NCI-H748 treated with DMSO at 0.1 percent for 48 hours (cell line): ENCODE measurements at places on chromosomes 5 and 9.

DNA sequence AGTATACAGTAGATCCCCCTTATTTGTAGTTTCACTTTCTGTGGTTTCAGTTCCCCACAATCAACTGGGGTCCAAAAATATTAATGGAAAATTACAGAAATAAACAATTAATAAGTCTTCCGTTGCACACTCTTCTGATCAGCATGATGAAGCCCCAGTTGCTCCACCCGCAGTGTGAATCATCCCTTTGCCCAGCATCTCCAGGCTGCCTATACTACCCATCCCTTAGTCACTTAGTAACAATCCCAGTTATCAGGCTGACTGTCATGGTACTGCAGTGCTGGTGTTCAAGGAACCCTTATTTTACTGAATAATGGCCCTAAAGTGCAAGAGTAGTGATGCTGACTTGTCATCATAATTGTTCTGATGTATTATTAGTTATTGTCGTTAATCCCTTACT lies 28.9 kb downstream of the SHC3 start:
- DNase-seq: no peak

GRCh38 chr9:97572892-97573365 lies 60.2 kb downstream of the TSTD2 start:
- no peak for DNase-seq

- DNase-seq: no peak
These were observed 555.3 kb upstream of the FTMT start for GRCh38 chr5:121296356-121296755.

GRCh38 chr5:136809382-136809781 lies 444.0 kb upstream of the TRPC7 start:
- no peak for DNase-seq

DNA sequence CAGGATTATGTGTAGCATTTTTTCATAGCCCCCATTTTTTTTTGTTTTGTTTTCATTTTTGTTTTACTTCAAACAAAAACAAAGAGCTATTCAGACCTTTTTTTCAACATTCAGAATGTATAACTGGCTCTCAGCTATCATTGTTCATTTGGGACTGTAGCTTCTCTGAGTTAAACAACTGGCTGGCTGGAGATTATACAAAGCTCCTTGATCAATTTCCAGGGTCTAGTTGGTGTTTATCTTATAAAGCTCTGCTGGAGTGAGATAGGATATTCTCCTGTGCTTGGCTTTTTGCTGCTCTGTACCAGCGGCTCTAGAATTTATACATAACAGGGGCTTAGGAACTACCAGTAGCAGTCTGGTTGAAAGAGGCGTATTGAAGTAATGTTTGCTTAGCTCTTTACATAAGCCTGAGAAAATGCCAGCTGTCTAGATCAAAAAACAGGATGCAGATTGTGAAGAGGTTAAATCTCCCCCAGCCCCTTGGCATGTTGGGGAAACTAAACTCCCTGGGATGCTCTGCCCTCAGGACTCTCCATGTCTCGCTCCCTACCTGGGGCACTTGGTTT lies 15.2 kb downstream of the GARNL3 start:
- peak; percentile 15 for DNase-seq

GRCh38 chr5:134236318-134236717 lies 10.4 kb upstream of the PPP2CA start:
- DNase-seq: no peak

GRCh38 chr9:126056312-126057021 lies 270.2 kb upstream of the MVB12B start:
- no peak for DNase-seq

DNA sequence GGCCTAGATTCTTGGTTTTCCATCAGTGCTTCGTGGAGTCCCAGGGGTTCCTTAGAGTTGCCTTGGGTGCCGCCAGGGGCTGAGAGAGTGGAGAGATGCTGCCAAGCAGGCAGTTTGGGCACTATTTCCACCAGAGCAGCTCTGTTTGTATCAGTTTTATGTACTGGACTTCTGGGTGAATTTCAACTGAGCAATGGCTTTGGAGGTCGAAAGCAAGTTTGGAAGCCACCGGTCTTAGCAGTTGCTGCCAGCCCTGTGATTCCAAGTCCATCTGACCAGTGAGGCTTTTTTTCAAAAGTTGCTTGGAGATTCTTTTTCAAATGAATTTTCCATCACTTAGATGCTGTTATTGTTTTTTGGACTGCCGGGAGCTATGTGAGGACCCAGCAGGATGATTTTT lies 68.5 kb downstream of the ANGPTL2 start:
- DNase-seq: no peak

GRCh38 chr9:88852794-88853193 lies 138.5 kb upstream of the S1PR3 start:
- DNase-seq: no peak

DNA sequence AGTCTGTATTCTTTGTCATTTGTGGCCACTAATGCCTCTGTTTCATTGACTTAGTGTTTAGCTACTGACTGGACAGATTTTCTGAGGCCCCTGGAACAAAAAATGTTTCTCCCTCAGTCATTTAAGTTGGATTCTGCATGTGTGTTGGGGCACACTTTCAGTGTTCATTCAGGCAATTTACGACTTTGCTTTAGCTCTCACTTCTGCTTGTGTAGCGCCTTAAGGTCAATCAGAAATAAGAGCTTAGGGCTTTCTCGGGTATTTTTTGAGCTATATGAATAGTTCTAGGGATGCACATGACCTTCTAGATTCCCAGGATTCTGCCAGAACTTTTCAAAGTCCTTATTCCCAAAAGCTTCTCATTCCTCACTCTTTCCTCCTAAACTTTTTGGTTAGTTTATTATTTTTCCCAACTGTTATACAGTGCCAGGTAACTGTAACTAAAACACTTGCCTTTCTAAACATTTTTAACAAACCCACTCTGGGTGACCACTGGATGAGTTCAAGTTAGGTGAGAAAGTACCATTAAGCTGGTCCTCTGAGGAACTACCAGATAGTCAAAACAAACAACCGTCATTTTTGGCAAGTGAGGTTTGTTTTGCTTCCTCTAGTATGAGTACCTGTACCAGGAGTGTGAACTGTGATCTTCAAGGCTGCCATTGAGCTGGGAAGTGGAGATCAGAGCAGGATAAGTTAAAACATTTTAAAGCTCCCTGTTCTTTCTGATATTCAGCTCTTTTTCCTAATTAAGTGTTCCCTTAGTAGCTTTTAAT lies 571.3 kb upstream of the TLE4 start:
- DNase-seq: no peak

DNA sequence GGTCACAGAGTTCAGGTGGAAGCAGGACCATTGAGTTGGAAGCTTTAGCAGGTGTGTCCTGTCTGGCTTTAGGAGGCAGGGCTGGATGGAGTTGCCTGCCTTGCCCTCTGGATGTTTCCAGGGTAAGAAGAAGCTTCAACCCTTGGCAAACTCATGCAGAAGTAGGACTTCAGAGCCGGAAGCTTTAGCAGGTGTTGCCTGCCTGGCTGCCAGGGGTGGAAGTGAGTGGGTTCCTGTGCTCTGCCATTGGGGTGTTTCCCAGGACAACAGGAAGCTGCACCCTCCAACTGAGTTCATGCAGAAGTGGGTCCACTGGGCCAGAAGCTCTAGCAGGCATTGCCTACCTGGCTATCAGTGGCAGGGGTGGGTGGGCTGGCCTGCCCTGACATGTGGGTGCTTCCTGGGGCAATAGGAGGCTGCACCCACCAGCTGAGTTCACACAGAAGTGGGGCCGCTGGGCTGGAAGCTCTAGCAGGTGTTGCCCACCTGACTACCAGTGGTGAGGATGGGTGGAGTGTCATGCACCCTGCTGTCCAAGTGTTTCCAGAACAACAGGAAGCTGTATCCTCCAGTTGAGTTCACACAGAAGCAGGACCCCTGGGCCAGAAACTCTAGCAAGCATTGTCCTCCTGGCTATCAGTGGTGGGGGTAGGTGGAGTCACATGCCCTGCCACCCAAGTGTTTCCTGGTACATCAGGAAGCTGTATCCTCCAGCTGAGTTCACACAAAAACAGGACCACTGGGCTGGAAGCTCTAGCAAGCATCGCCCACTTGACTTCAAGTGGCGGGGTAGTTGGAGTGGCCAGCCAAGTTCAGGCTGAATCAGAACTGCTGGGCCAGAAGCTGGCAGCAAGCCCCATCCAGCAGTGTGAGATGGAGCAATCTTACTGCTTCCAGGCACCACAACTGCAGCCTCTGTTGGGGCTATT lies 24.6 kb downstream of the LOX start:
- DNase-seq: no peak

GRCh38 chr5:109313127-109313526 lies 96.6 kb downstream of the PJA2 start:
- DNase-seq: no peak

GRCh38 chr9:137176302-137177182 lies 4.7 kb upstream of the TMEM210 start:
- no peak for DNase-seq
